Activated naive CD4-positive, alpha-beta T cell treated with anti-CD3 and anti-CD28 coated beads for 36 hours (primary cell): ENCODE measurements at places on chromosomes 1 and 21. TPM values are rescaled to one million over a fixed set of nuclear protein-coding genes. Genes with fewer than 3 reads are reported as not detected.

GRCh38 chr1:175842550-175842949, 99.2 kb upstream of the TNR start:
- DNase-seq, result no peak

- no peak for DNase-seq
These were observed 47.6 kb downstream of the MDM4 start for GRCh38 chr1:204563780-204564179.

Gene CGN
- 0.62 TPM for total RNA-seq

- DNase-seq, result no peak
These were observed 12.6 kb upstream of the LEPR start for GRCh38 chr1:65407877-65408276.

- DNase-seq, result peak; percentile 71
These were observed at the start of gene NIBAN1 for GRCh38 chr1:184974056-184974836. TSS of gene NIBAN1 (minus strand) at chr1:184974508. CDS start at chr1:184974356, 152 bp downstream.
